Fibroblast of skin of right quadriceps (primary cell): ENCODE measurements at places on chromosomes 11 and 22.
A peak's percentile ranks its signal among the peaks of the same experiment; 100 is the strongest.

GRCh38 chr11:72333661-72334060 is 89.7 kb upstream of the PHOX2A start:
- DNase-seq = peak; percentile 70

DNA sequence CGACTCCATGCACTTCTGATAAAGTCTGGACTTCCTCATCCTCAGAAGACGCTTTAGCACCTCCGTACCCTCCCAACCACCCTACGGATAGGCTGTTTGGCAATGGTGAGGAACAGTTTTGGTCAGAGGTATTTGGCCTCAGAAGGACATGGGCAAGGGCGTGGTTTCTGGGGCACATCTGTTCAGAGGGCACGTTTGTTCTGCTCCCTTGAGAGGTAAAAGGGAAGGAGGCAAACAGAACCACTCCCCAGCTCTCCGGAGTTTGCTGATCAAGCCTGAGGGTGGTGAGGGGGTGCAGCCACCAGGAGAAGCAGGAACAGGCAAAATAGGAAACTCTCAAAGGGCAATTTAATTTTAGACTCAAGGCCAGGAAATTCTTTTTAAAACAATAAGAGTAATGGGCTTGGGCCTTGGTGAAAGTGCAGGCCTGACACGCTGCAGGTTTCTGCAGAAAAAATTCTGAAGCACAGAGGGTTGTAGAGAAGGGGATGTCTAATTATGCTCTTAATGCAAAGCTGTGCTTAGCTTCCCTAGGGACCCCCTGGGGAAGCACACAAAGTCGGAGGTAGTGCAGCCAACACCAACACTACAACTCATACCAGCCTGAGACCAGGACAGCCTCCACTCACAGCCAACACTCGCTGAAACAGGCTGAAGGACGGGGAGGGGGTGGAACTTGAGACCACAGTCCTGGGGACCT is 23.3 kb downstream of the ETS1 start:
- DNase-seq = no peak

DNA sequence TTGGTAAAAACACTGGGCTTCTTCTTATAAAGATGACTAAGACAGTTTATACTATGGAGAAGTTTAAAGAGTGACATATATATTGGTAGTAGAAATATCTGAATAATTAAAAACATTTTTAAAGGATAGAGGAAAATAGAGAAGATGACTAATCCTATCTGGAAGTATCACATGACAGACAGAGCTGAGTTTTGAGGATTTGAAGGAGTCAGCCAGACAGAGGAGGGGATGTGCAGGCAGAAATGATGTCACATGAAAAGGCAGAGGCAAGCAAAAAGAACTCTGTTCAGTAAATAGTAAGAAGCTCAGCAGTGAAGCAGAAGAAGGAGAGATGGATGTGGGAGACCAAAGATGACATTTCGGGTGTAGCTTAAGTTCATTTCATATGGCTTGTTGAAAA is 1.6 kb downstream of the OR10A2 start:
- peak; percentile 40 for DNase-seq

DNA sequence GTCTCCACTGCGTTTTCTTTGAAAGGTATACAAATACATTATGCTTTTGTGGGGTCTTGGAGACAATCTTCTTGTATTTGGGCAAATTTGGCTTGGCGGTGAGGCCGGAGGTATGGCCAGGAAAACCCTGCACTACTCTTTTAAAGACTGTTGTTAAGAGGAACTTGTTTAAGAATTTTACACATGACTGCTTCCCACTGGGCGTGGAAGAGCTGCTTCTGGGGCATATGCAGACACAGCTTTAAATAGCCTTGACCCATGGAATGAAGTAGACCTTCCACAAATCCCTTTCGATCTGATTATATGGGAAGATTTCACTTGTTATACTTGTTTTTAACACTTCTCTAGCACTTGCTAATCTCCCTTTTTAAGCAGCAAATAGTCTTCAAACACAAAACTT is 453.6 kb downstream of the MN1 start:
- DNase-seq = no peak

DNA sequence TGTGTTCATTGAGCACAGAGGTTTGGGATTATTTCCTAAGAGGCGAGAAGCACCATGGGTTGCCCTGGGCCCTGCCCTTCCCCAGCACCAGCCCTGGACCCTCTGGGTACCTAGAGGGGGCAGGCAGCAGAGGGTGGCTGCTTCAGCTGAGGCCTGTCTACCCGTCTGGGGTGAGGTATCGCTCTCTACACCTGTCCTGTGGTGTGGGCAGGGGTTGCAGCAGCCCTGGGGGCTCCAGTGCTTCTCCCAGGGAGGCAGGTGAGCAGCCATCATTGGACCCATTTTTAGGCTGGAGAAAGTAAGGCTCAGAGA is 15.6 kb downstream of the PRDM11 start:
- no peak for DNase-seq

DNA sequence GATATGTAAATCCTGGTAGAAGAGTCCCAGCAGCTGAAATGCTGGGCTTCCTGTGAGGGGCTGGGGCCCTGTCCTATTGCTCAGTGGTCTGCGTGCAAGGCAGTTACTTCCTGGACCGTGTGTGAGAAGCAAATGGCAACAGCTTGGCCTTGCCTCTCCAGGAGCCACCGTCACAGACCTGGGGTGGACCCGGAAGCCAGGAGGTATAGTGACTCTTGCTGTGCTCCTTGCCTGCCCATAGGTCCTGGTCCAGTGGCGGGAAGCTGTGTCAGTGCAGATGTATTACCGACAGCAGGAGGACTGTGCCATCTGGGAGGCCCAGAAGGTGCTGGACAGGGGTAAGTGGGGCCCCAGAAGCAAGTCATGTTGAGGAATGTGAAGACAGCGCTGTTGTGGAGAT is 54.3 kb downstream of the PISD start:
- no peak for DNase-seq

GRCh38 chr22:46993633-46994032 is 231.2 kb downstream of the TBC1D22A start:
- DNase-seq = no peak

GRCh38 chr11:79119491-79120284 is 321.1 kb downstream of the TENM4 start:
- DNase-seq = no peak

GRCh38 chr11:1892116-1892515 is 421 bp upstream of the PRR33 start:
- no peak for DNase-seq

DNA sequence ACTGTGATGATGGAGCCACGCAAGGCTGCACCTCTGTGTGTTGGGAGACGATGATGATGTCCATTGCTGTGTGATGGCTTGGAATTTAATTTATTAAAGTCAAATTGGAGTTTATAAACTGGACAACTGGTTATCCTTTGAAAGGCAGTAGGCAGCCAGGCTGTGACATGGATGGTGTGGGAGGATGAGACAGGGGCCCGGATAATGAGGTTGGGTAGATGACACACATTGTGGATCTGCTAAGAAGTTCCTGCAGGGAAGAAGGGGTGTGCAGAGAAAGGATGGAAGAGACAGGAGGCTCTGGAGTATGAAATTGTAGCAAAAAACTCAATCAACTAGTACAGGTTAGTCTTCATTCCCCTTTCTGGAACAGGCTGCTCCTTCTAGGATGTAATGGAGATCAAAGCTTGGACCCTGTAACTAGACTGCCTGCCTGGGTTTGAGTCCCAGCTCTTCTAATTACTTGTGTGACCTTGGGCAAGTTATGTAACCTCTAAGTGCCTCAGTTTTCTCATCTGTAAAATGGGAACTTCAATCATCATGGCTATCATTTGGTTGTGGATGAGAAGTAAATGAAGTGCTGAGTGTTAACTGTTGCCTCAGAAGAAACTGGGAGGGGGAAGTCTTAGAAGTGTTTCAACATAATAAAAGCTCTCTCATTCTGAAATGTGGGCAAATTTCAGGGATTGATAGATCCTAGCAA is 4.2 kb upstream of the HINFP start:
- no peak for DNase-seq
